ENCODE measurements at places on chromosomes 4 and X.

GRCh38 chr4:129345609-129346008 lies 249.7 kb downstream of the C4orf33 start:
- no peak for DNase-seq

DNA sequence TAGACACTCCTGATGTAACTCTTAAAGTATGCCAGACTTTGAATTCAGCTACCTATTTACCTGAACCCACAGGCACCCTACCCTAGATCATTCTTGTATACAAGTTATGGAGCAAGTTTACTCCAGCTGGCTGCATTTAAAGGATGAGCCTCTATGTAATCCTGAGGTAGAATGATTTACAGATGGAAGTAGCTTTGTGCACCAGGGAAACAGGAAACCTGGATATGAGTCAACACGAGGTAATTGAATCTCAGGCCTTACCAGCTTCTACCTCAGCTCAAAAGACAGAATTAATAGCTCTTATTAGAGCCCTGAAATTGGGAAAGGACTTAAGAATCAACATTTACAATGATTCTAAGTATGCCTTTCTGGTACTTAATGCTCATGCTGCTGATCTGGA lies 119.8 kb downstream of the AGTR2 start:
- DNase-seq, result no peak

GRCh38 chr4:47383829-47384427 lies 79.6 kb downstream of the COMMD8 start:
- DNase-seq, result no peak

GRCh38 chrX:2457289-2458133 lies 43.3 kb downstream of the DHRSX start:
- DNase-seq, result no peak

DNA sequence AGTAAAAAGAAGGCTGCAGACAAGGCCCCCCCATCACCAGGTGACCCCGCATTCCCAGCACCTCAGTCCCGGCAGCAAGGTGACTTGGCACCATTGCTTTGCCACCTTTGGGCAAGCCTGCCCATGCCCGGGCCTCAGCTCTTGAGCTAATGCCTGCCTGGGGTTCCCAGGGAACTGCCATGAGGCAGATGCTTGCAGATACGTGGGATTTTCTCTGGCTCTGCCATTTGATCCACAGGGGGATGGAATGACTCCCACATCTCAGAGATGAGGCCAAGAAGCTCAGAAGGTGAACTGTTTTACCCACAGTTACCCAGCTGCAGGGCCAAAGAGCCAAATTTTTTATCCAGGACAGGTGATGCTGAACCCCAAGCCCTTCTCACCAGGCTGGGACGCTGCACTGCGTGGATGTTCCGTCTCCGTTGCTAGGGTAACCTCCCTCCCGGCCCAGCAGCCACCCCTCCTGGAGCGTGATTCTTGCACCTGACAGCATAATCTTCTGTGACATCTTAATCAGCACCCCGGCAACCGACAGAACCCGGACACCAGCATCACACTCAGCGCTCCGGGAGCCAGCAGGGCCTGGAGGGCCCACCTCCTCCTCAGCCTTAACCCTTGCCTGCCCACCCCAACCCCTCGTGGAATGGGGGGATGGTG lies 15.7 kb upstream of the MSX1 start:
- no peak for DNase-seq

DNA sequence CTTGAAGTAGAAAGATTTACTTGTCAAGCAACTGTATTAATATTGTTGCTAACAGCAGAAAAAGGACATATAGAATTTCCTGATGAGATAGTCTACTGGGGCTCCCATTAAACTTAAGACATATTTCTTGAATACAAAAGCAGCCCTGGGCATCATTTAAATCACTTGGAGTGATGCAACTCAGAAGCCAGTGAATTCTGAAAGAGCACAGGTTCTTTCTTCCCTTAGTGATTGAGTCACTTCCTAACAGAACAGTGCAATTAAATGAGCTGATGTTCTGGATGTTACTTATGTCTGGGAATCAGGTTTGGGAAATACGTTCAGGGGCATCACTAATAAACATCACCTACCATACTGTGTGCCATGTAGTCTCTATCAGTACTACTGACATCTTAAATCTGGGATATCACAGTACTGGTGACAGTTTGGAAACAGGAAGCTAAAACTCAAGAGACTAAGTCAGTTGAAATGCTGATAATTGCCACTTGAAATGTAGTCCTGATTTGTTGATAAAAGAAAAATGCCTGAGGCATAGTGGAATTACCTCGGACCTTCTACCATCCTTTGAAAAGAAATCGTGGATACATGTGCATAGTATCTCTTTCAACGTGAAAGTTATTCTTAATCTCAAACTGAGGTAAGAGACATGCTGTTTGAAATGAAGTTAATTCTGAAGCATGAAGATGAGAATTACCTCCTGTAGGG lies 249.2 kb upstream of the GPRIN3 start:
- no peak for DNase-seq

DNA sequence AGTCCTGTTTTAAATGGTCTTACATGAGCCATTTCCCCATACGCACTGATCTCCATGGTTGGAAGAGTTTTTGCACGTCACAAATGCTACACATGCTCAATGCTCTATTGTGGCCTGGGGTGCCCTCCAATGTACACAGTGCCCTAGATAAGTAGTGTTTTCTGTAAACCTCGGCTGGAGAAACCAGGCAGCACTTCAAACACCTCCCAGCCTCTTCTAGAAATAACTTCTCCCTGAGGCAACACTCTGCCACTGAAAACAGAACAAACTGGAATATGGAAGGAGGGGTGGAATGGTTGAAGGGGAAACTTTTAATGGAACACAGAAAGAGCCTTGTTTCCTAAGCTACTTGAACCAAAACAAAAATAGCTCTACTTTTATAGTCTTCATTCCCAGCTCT lies 123.9 kb upstream of the CBR4 start:
- DNase-seq, result no peak

DNA sequence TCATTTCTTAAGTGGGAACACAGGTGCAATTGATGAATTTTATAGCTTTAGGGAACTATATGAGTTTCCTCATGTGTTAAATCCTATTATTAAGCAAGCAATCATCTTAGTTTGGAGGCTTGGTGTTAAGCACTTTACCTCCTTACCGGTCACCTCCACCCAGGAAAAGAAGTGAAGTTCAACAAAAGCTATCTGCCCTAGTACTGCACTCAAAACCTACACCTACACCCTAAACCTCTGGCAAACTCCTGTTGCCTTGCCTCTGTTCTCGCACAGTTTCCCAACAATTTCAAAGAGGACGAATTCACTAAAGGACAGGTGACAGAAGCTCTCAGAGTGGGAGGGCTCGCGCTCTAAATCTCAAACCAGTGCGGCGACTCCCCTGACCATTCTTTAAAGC lies 85.7 kb upstream of the TENT5D start:
- no peak for DNase-seq

GRCh38 chrX:10177601-10178000 lies 20.8 kb downstream of the CLCN4 start:
- no peak for DNase-seq

DNA sequence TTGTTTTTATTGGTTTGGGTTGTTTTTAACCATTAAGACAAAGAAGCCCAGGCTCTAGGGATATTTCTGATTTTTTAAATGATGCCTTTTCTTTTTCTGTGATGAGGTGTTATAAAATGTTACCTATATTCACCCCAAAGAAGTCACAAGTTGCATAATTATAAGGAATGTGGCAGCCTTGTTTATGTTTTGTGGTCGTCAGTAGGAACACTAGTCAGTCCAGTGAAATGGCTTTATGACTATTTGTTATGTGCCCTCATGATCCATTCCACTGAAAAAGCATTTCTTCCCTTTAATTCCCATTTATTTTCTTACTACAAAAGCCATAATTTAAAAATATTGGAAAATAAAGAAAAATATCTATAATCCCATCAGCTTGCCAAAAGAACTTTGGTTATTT lies 34.4 kb downstream of the CC2D2A start:
- DNase-seq, result no peak

GRCh38 chrX:134502686-134503085 lies 42.7 kb downstream of the HPRT1 start:
- DNase-seq, result no peak

DNA sequence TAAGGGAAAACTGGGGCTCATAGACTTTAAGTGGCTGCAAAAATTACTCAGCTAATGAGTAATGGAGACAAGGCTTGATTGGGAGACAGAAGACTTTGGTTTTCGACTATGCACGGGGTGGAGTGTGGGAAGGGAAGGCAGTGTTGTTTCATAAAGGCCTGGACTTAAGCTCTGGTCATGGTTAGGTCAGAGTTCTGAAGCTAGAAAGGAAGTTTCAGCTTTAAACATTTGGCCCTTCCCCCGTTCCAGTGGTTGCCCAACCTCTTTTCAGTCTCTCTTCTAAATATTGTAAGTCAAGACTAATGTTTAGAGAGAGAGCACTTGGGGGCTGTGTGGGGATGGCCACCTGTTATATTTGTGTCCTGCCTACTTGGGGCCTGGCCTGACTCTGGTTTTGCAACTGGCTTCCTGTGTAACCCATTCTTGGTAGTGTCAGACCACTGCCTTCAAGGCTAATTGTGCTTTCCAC lies 21.0 kb downstream of the MSN start:
- DNase-seq, result no peak

DNA sequence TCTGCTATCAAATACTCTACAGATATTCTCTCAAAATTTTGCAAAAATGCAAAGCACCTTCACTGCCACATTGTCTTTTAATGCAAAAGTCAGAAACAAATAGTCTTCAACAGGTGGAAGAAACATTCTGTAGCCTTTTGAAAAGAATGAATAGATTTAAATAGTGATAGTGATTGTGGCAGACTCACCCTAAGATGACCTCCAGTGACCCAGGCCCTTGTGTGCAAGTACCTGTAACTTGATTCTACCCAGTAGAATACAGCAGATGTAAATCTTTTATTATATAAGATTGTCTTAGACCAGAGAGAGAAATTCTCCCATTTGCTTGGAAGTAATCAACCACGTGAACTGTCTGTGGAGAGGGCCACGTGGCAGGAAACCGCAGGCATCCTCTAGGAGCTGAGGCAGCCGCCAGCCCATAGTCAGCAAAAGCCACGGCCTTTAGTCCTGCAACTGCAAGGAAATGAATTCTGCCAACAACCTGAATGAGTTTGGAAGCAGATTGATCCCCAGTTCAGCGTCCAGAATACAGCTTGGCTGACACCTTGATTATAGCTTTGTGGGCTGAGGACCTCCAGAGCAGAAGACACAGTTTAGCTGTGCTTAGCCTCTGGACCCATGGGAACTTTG lies 272.5 kb downstream of the ARHGAP10 start:
- DNase-seq, result no peak

- DNase-seq, result peak; percentile 16
Observed at GRCh38 chrX:48696909-48697727, 584 bp downstream of the SUV39H1 start.

GRCh38 chr4:138223231-138223910 lies 18.8 kb downstream of the SLC7A11 start:
- no peak for DNase-seq

DNA sequence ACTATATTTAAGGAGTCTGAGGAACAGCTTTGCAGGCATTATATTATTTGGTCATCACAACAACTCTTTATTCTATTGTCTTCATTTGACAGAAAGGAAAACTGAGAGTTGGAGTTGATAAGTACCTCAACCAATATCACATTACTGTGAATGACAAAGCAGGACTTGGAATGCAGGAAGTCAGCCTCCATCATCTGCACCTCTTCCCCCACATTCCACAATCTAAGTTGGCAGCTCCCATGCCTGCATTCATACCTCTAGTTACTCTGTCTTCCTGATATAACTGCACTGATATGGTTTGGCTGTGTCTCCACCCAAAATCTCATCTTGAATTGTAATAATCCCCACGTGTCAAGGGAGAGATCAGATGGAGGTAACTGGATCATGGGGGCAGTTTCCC lies 356.7 kb downstream of the GALNTL6 start:
- DNase-seq, result no peak

DNA sequence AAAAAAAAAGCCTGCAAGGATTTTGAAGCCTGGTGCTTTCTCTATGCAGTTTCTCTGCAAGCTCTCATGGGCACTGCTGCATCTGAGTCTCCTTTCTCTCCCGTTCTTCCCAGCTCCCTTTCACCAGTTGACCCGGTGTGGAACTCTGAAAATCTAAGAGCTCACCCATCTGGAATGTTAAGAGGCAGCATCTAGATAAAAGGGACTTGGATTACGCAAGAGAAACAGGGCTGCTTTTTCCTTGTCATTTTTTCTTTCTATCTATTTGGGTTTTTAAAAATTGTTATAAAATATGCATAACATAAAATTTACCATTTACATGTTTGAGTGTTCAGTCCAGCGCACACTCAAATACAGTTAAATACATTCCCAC lies 95.2 kb upstream of the RPS6KA3 start:
- no peak for DNase-seq

- DNase-seq, result no peak
Observed at GRCh38 chr4:33831442-33832066, 2412.8 kb downstream of the ARAP2 start.

- DNase-seq, result peak; percentile 3
Observed at GRCh38 chr4:23333946-23334878, 555.6 kb downstream of the PPARGC1A start.

- DNase-seq, result no peak
Observed at GRCh38 chr4:29423836-29424721, 1296.1 kb upstream of the PCDH7 start.

GRCh38 chr4:188485906-188486305 lies 346.7 kb downstream of the TRIML1 start:
- no peak for DNase-seq

DNA sequence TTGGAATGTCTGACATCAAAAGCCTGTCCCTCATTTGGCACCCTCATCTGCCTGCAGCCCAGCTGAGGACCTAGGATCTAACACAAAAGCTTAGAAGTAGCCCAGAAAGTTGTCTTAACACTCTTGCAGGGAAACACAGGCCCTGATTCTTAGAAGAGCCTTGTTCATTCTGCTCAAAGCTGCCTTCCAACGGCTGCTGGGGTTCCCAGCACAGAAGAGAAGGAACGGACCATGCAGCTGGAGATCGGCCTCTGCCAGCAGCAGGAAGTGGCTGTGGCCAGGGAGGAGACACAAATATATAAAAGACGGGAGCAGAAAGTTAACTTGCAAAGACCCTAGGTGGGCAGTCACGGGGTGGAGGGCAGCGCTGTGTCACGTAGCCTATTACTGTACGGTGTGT lies 20.4 kb downstream of the PRPS2 start:
- no peak for DNase-seq

- DNase-seq, result no peak
Observed at GRCh38 chr4:932713-933070, 432 bp downstream of the TMEM175 start.

DNA sequence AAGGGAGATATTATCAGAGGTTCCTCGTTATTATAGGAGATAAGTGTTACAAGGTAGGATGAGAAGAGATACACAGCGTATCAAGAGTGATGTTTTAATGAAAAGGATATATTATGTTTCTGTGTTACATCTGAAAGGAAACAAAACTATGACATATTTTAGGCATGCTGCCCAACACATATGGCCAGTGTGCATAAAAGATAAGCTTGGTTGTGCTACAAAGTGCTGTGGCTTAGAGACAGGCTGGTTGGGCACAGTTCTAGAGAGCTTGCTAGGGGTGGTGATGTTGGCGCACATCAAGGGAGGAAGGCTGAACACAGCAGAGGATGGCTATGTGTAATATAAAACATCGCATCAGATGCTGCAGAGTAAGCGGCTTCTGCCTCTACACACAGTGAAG lies 42.4 kb downstream of the TRAM1L1 start:
- DNase-seq, result no peak

GRCh38 chr4:147482281-147482680 lies 1.4 kb downstream of the EDNRA start:
- no peak for DNase-seq

GRCh38 chr4:98423009-98423408 lies 161.8 kb downstream of the RAP1GDS1 start:
- no peak for DNase-seq

All from activated naive CD4-positive, alpha-beta T cell treated with Interleukin-2 at 50 U/mL for 16 hours (primary cell).